ENCODE measurements at places on chromosomes 5 and 9.

- no peak for DNase-seq
Observed at GRCh38 chr5:147336876-147337275, 102.0 kb downstream of the STK32A start.

DNA sequence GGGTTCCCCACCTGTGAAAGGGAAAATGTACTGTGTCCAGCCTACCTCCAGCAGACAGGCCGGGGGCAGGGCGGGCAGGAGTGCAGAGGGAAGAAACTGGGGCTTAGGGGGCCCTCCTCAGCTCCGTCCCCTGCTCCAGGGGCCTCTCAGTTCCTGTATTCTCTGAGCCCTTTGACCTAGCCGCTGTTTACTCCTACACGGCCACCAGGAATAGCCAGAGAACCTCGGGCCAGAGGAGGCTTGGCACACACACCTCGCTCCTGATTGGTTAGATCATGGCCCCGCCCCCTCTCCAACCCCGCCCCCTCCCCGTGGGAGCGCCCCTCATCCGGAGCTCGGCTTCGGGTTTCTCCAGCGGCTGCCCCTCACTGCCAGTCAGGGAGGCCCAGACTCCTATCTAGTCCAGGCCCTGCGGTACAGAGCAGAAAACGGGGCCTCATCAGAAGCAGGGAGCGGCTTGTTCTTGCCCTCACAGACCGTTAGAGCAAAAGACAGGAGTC lies 2.2 kb downstream of the ST6GALNAC6 start:
- DNase-seq: no peak

GRCh38 chr9:34417734-34418133 lies 40.6 kb downstream of the FAM219A start:
- no peak for DNase-seq

DNA sequence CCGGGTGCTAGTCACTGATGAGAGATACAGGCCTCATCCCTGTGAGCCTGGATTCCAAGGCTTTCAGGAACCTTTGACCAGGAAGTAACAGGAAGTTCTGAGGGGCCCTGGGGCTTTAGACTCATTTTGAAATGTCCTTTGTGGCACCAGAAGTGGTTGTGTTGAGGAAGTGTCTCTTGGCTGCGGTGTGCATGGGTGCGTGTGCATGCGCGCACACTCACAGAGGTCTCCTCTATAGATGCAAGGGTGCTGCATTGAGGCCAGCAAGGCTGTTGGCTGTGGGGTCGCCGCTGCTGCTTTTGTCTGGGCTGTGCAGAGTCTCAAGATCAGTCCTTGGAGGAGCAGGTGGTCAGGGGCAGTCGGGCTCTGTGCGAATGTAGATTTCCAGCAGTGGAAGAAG lies 7.6 kb downstream of the RAB24 start:
- no peak for DNase-seq

- no peak for DNase-seq
Observed at GRCh38 chr9:133989625-133990365, 2.3 kb downstream of the VAV2 start.

- no peak for DNase-seq
Observed at GRCh38 chr9:120663380-120663779, 50.9 kb downstream of the MEGF9 start.

- DNase-seq: no peak
Observed at GRCh38 chr5:147346006-147346561, 111.3 kb downstream of the STK32A start.

DNA sequence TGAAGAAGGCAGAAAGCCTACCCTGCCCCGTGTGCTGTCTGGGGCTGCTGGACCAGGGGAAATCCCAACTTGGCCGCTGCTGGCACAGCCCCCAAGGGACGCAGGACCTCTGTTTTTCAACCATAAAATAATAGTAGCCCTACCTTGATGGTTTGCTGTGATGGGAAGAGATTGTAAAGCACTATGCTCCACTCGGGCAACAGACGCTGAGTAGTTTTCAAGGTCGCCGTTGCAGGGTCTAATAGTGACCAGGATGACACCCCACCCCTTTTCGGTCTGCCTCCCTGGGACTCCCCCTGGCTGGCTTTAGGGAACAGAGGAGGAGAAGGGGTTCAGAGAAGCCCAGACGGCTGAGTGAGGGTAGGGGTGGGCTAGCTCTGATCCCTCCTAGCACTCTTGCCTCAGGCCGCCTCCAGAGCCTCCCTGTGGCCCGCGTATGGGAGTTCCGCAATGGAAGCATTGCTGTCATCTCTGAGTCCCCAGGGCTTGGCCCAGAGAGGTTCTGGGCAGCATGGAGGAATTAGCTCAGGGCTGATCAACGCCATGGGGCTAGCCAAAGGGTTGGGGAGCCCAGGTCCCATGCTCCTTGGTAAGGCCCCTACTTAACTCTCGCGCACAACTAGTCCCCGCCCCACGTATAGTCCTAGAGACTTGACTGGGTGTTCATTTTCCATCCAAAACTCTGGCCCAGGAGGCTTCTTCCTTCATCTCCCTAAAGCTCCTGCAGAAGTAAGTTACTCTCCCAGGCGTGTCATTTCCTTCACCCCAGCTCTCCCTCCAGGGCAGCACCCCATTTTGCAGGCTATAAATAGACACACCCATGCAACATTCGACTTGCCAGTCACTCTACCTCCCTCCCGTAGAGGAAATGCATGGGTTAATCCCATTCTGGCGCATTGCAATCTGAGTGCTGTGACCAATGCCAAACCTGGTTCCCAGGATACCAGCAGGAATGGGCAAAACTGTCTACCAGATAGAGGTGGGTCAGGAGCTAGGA lies 1.1 kb upstream of the IRF1 start:
- peak; percentile 41 for DNase-seq

DNA sequence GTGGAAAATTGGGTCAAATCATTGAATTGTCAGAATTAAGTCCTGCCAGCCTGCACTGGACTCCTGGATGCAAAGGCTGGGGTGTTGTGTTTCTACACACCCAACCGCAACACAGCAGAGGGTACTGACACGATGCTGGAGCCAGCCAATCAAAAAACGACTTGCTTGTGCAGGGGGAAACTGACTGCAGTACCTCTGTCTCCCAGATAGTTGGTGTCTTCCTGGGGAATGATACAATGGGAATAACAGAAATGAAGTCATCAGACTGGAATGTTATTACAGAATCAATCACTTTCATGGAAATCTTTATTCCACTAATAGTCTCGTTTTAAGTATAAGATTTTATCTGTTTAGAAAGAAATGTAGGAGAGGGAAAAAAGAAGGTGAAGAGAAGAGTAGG lies 330.3 kb downstream of the MLLT3 start:
- DNase-seq: no peak

DNA sequence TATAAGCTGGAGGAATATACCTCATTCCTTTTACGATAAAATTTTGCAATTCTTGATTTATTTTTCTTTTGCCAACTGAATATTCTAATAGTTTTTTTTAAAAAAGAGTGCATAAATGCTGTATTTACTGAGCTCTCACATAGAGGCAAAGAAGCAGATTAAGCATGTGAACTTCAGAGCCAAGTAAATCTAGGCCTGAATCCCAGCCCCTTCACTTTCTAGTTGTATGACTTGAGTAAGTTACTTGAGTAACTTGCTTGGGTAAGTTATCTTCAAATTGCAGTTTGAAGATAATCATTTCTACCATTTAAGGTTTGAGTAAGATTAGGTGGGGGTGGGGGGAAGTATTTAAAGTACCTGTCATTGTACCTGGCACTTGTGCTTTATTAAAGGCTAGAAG lies 21.8 kb downstream of the LURAP1L start:
- DNase-seq: no peak

GRCh38 chr5:168140241-168140640 lies 151.2 kb upstream of the WWC1 start:
- DNase-seq: no peak

DNA sequence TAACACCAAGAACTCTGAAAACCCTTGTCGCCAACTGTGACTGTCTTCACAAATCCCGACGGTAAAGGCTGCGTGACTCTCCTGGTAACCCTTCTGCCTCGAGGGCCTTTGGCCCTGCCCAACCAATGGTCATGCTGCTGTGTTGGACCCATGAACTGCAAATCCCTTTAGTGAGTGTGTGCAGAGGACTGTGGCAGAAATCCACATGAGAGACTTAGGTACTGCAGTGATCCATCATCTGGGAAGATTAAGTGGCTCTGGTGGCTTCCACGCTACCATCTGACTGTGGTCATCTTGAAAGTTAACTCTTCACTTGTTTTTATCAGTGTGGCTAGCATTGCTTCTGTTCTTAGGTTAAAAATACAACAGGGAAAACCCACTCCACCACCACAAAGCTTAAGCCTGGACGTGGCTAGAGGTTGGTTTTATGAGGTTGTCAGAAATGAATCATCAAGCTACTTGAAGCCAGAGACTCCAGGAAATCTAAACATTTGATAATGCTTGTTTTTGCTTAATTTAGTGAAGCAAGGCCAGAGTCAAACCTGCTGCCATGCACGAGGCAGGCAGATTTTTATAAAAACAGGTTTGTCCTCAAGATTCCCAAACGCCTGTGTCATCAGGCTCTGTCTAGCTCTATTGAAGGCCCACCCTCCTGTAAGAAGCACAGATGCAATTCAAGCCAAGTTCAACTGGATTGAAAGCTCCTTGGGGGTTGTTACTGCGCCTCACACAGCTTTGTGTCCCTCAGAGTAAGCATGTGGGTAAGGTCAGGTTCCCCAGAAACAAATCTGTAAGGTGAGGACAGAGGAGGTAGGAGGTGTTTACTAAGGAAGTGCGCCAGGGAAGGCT lies 52.7 kb upstream of the ERCC6L2 start:
- DNase-seq: no peak

- DNase-seq: no peak
Observed at GRCh38 chr9:123344192-123344949, 11.6 kb upstream of the CRB2 start.

- DNase-seq: no peak
Observed at GRCh38 chr5:135473956-135474670, 22.0 kb upstream of the TIFAB start.

- DNase-seq: no peak
Observed at GRCh38 chr5:10227379-10227778, 22.3 kb downstream of the ATPSCKMT start.

DNA sequence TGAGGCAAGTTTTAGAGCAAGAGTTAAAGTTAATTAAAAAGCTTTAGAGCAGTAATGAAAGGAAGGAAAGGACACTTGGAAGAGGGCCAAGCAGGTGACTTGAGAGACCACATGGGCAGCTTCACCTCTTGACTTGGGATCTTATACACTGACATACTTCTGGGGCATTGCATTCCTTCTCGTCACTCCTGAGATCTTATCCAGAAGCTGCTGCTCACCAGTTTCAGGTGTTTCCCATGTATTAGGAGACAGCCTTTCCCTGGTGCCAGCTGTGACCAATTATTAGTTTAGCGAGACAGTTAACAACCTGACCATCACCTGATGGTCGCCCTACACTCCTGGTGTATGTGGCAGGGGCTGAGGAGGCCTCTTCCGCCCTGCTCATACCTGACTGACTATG lies 382.1 kb downstream of the KDM4C start:
- no peak for DNase-seq

DNA sequence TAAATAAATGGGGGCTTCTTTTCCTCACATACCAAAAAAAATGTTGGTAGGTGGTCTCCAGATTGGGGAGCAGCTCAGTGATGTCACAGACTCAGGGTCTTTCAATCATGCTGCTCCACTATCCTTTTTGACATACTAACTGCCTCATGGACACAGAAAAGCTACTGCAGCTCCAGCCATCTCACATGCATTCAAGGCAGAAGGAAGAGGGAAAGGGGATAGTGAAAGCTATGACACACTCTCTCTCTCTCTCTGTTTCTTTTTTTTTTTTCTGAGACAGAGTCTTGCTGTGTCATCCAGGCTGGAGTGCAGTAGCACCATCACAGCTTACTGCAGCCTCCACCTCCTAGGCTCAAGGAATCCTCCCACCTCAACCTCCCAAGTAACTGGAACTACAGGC lies 7.9 kb upstream of the ADGRD2 start:
- no peak for DNase-seq

DNA sequence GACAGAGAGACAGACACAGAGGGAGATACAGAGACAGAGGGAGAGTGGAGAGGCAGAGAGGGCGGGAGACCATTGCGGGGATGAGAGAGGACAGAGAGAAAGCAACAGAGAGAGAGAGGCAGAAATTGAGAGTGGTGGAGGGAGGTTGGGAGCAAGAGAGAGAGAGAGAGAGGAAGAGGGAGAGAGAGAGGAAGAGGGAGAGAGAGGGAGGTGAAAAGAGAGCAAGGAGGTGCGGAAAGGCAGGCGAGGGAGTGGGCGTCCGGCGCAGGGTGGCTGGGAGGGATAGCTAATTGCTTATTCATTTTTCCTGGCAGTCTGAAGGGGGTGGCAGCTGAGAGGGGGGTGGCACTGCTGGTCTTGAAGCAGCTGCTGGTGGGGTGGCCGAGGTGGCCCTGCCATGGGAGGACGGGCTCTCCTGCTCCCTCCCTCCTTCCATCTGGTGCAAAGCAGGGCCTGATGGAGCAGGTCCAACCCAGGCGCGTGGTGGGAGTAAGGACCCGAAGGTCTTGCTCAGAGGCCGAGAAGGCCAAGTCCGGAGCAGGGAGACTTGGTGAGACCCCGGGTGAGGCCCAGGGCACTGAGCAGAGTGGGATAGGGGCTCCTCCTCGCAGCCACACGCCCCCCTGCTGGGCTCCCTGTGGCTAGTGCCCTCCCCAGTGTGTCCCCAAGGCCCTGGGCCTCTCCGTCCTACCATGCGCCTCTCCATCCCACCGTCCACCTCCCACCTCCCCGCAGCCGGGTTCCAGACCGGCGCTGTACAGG lies 25.3 kb upstream of the RNU6ATAC start:
- no peak for DNase-seq

DNA sequence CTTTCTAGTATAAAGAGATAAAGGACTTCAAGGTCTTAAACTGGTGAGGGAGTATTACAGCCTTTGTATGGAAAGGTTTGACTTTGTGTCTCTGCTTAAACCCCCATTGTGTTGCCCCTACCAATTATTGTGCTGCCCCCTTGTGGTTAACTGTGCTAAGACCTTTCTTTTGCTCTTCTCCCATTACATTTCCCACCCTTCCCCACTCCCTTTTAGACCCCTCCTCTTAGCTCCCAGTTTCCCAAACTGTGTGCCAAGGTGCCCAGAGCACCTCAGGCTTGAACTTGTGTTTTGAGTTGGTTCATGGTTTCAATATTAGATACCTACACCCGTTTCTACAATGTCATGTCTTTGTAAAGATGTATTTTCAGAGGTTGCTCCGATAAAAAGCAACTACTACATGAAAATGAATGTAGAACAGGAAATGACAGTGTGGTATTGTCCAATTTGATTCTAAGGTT lies 2.9 kb downstream of the JAK2 start:
- DNase-seq: peak; percentile 47

DNA sequence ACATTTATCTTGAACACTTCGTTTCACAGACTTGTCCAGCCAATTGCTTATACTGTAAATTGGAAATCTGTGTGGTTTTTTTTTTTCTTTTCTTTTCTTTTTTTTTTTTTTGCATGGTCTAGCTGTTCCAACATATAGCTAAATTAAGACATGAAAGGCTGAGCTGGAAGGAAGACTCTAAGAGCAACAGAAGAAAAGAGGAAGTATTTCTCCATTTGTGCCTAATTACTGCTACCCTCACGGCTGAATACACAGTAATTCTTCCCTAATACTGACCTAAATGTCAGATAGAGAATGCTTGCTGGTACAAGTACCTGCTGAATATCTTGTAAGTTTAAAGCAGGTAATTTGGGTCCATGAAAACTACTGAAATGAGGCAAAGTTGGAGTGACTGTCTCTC lies 11.0 kb upstream of the HAPLN1 start:
- DNase-seq: no peak

- no peak for DNase-seq
Observed at GRCh38 chr9:121200356-121200755, 1.3 kb downstream of the RAB14 start.

- DNase-seq: no peak
Observed at GRCh38 chr9:127729522-127730256, 5.4 kb downstream of the TOR2A start.

GRCh38 chr9:128047231-128047630 lies 19.9 kb downstream of the NAIF1 start:
- no peak for DNase-seq
